ENCODE measurements at places on chromosomes 7 and 10.

GRCh38 chr10:86538547-86538946 lies 17.0 kb upstream of the WAPL start:
- DNase-seq = no peak

GRCh38 chr10:34811126-34811967 lies 3.7 kb downstream of the PARD3 start:
- no peak for DNase-seq

DNA sequence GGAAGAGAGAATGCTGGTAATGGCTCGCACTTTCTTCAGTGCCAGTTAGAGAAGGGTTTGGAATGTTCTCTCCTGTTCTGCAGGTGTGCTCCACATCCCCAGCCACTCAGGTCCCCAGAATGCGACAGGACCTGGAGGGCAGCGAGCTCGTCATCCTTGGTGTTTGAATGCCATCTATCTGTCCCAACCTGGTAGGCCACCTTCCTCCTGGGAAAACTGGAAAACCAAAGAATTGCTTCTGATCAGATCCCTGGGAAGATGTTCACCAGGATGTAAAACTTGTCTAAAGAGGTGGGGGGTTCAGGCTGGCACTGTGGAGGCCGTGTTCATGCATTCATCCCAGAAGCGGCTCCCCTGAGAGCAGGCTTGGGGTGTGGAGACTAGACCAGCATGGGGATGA lies 379.5 kb downstream of the GLRX3 start:
- no peak for DNase-seq

- DNase-seq = no peak
Observed at GRCh38 chr7:134188311-134188710, 61.2 kb downstream of the LRGUK start.

DNA sequence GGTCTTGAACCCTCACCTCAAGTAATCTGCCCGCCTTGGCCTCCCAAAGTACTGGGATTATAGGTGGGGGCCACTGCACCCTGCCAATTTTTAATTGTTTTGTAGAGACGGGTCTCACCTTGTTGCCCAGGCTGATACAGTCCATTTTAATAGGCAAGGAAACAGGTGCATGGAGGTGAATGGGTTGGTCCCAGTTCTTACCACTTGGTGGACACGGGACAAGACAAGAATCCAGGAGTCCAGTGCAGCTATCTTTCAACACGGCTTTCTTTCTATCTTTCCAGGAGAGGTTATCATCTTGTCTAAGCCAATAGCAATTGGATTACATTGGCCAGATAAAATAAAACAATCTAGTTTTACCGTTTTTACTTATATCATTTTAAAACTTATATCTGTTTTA lies 23.8 kb downstream of the TCF7L2 start:
- no peak for DNase-seq

DNA sequence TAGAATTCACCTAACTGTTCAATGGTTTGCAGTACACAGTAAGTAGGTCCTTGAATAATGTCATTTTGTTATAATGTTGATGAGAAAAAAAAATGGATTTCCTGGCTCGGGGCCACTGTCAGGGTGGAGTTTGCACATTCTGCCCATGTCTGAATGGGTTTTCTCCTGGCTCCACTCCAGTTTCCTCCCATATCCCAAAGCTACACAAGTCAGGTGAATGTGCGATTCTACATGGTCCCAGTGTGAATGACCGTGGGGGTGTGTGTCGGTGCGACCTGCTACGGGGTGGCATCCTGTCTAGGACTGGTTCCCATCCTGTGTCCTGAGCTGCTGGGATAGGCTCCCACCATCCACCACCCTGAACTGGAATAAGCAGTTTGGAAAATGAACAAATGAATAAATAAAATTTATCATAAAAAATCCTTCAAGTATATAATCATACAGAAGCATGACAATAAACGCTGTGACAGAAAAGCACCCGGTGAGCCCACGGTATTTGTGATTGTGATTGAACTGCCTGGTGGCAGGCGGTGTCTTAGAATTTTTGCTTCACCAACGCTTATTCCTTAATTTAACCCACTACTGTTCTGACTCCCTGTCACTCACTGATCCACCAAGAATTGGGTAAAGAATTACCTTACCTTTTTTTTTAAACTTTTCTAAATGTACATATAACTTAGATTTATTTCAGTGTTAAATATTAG lies 114.1 kb downstream of the ICA1 start:
- DNase-seq = no peak
